Stimulated activated CD4-positive, alpha-beta T cell treated with anti-CD3 and anti-CD28 coated beads, Interleukin-1b, Interleukin-23, amount 100 ng/mL, for 24 hours (primary cell): ENCODE measurements at places on chromosomes 11 and 22.
A peak's percentile ranks its signal among the peaks of the same experiment; 100 is the strongest.

- DNase-seq = no peak
Measured at GRCh38 chr22:19902245-19902715, 39.3 kb upstream of the COMT start.

DNA sequence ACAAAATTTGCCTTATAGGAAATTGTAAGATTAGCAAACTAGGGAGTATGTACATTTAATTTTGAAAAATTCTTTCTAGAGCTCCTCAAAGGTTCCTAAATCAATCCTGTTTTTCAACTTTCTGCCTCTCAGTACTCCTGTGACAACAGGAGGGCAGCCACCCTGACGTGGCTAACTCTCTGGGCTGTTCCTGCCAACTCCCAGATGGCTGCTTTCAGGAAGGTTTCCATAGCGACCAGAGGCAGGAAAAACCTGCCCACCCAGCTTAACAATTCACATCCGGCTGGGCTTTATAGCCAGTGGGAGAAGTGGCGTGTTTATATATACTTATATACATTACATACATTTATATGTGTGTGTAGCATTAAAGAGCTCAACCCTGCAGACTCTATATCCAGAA lies 26.5 kb downstream of the SGSM3 start:
- no peak for DNase-seq

GRCh38 chr22:28711820-28712777 lies 29.5 kb downstream of the CHEK2 start:
- no peak for DNase-seq

- DNase-seq = no peak
Measured at GRCh38 chr11:46918083-46918787, at the start of gene LRP4. TSS of gene LRP4 (minus strand) at chr11:46918550. CDS start at chr11:46918379, 171 bp downstream.

DNA sequence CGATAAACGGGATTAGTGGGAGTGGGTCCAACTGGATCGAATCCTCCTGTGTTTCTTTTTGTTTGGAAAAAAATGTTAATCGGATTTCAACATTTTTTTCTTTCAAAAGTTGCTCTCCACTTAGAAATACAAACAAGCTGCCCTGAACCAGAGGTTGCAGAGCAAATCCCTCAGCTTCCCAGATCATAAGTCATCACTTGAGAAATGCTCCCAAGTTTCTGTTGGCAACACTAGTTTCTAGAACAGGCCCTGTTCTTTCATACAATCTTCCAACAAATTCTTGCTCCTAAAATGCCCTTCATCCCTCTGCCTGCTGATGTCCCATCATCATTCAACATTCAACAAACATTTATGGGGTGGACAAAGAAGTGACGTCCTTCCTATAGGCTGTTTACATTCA lies 1.3 kb upstream of the MLC1 start:
- no peak for DNase-seq

DNA sequence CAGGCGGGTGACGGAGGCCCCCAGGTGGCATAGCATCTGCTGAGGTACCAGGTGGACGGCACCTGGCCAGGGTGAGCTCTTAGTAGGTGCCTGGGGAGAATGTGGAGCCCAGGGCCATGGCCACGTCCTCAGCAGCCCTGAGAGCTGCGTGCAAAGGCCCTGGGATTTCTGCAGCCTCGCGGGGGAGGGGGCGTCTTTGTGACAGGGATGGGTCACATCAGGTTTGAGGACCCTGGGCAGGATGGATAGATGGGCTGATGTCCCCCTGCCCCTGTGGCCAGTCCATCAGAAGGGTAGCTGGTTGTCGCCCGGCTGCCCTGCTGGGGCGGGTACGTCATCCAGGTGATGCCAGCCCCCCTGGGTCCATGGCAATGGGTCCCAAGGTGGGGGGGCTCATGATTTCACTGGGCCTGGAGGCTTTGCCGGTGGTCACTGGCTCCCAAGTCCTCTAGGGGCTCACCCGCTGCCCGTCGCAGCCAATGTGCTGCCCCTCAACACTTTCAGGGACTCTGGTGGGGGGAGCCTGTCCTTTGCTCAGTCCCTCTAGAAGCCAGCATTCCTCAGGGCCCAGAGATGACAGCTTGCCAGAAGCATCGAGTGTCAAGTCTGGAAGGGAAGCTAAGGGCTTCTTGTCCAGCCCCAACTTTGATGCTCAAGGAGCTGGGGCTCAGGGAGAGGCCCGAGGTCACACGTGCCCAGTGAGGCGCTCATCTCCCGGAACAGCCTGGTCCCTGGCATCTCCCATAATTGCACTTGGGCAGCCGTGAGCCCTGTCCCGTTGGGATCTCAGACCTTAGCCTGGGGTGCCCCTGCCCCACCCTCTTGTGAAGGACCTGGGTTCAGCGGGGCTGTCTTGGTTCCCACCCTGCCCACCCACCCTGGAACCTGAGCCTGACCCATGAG lies 777 bp downstream of the TBX10 start:
- DNase-seq = no peak

DNA sequence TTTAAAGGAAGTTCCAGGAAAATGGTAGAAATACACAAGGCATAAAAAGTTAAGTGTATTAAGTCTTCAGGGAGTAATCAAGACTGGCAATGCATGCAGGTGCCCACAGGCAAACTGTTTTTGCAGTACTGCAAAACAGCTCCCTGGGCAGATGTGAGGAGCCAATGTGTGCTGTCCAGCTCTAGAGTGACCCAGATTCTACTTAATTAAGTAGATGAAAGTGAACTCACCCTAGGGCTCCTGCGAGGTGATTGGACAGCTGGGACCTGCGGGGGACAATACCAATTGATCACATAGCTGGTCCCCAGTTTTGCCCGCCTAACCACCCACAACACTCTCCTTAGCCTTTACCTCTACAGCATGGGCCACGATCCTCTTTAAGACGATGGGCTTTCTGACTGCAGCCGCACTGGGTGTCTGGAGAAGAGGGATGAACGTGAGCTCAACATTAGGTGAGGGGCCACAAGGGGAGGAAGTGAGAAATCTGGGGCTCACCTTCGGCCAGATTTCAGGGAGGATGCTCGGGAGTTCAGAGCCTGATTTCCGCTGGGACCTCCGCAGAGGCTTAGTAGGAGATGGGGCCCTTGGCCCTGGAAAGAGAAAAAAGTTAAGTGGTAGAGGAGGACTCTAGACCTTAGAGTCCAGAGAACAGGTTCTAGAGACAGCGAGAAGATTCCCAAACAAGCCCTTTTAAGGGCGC lies 556 bp downstream of the CDCA5 start:
- DNase-seq = no peak

DNA sequence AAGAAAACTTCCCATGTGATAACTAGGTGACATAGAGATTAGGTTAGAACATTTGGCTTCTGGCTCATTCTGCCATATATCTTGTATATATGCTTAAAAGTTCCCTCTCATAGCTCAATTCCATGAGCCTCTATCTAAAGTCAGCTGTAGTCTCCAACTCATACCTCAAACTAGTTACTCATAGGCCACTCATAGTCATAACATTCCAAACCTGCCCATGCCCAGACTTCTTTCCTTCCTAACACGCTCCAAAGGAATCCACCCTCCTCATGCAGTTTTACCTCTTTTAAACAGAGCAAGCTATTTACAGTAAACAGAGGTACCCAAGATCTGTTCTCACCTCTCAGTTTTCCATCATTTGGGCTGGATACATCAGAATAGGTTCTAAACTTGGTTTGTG lies 39.4 kb downstream of the GLYATL2 start:
- no peak for DNase-seq

GRCh38 chr11:13316528-13316961 lies 39.0 kb downstream of the BMAL1 start:
- DNase-seq = no peak

- DNase-seq = no peak
Measured at GRCh38 chr11:3959015-3959902, 103.8 kb downstream of the STIM1 start.

DNA sequence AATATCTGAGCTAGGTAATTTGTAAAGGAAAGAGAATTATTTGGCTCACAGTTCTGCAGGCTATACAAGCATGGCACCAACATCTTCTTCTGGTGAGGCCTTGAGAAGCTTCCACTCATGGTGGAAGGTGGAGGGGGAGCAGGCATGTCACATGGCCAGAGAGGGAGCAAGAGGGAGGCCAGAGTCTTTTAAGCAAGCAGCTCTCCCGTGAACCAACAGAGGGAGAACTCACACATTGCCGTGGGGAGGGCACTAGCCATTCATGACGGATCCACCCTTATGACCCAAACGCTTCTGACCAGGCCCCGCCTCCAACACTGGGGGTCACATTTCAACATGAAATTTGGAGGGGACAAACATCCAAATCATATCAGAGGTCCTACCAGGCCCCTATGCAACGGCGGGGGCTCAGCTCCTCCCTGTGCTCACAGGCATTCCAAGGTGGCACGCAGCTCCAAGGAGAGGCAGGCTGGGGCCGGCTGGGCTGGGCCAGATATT lies 4.6 kb downstream of the C11orf96 start:
- no peak for DNase-seq

DNA sequence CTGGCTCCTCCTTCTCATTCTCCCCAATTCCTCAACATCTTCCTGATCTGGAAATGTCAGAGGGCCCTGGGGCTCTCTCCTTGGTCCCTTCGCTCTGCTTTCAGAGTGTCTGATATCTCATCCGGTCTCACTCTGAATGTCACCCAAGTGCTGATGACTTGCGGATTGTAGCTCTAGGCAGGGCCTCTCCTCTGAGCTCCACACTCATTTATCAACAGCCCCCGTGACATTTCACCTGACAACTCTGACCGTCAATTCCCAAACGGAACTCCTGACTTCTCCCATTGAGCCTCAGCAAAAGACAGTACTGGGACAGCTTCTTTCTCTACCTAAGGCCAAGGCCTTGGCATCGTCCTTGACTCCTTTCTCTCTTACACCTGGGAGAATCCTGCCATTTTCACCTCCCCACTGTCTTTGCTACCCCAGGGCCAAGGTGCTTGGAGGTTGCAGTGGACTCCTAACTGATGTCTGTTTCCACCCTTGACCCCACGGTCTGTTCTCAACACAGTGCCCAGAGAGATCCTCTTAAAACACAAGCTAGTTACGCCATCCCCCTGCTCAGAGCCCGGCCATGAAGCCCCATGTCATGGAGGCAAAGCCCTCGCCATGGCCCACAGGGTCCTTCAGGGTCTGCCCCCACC lies 57.5 kb upstream of the THY1 start:
- no peak for DNase-seq

GRCh38 chr11:64101461-64101860 lies 64.5 kb downstream of the MACROD1 start:
- no peak for DNase-seq

DNA sequence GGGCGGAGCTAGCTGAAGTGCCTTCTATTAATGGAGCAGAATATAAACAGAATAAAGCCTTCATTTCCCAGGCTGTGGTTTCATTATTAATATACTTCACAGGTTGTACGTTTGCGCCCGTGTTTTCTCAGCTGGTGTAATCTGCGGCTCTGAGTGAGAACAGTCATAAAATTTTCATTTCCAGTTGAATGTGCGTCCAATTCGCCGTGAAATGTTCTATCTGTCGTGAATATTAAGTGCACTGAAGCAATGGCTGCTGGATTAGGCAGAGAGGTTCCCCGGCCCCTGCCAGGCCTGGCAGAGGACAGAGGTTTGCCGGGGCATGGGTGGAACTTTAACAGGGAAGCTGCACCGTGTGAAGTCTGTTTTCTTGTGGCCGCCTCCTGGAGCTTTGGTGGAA lies 874.4 kb downstream of the NTM start:
- DNase-seq = no peak

- DNase-seq = no peak
Measured at GRCh38 chr11:58963551-58964104, 24.3 kb downstream of the GLYATL1 start.

DNA sequence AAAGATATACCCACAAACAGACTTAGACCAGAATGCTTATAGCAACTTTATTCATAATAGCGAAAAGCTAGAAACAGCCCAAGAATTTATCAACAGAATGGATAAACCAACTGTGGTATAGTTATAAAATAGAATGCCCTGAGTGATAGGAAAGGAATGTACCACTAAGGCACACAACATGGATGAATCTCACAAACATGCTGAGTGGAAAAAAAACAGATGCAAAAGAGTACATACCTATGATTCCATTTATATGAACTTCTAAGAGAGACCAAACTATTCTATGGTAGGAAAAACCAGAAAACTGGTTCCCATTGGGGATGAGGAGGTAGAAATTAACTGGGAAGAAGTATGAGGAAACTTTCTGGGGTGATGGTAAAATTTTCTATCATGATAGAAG lies 40.4 kb upstream of the GRIK4 start:
- no peak for DNase-seq

- no peak for DNase-seq
Measured at GRCh38 chr22:35971456-35972119, 57.0 kb downstream of the RBFOX2 start.

GRCh38 chr11:63919267-63920125 lies 2.5 kb upstream of the RCOR2 start:
- DNase-seq = no peak

- DNase-seq = no peak
Measured at GRCh38 chr22:39610246-39610645, 39.7 kb downstream of the CACNA1I start.

GRCh38 chr11:68843703-68844312 lies 2.1 kb upstream of the CPT1A start:
- DNase-seq = peak; percentile 45

DNA sequence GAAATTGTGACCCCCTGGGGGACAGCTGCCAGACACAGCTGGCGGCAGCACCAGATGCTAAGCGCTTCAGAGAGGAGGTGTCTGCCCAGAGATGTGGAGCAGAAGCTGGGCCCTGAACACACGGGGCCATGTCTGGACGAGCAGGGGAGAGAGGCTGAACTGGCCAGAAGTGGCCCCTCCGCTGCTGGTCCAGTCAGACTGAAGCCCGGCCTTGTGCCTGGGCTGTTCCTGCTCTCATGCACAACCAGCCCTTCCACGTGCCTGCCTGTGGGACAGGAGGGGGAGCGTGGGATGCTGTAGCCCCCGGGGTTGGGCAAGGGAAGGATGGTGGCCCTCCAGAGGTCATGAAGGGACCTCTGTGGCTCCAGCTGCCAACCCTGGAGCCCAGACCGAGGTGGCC lies 1.8 kb downstream of the ADM2 start:
- DNase-seq = no peak

- peak; percentile 38 for DNase-seq
Measured at GRCh38 chr22:24175160-24175808, 6.0 kb upstream of the SUSD2 start.

DNA sequence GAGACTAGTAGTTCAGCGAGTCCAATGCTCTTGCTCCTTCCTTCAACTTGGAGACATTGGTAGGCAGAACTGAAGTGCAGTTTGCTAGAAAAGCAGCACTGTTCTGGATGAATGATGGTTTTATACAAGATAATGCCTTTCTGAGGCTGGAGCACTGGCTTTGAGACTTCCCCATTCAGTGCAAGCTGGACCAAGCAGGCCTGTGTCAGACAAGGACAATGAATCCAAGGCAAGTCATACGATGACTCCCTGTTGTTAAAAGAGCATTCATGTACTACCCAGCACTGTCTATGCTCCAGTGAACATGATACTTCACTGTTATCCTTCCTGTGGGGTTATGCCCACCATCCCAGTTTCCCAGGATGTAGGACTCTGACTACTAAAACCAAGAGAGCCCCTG lies 242.3 kb upstream of the RAG2 start:
- DNase-seq = no peak

- no peak for DNase-seq
Measured at GRCh38 chr11:83709434-83709833, 423.3 kb upstream of the CCDC90B start.

- no peak for DNase-seq
Measured at GRCh38 chr11:65133724-65134123, 595 bp downstream of the SYVN1 start.

GRCh38 chr11:125303694-125304093 lies 139.1 kb downstream of the PKNOX2 start:
- no peak for DNase-seq

- no peak for DNase-seq
Measured at GRCh38 chr11:17490232-17490631, 13.6 kb upstream of the ABCC8 start.
